Astrocyte of the cerebellum (primary cell): ENCODE measurements at places on chromosomes 4 and X.

GRCh38 chr4:90120037-90120436 lies 7.2 kb upstream of the CCSER1 start:
- DNase-seq: no peak

GRCh38 chr4:76977736-76978350 lies 28.3 kb downstream of the SEPTIN11 start:
- peak; percentile 65 for DNase-seq

GRCh38 chrX:63050225-63050624 lies 300.9 kb downstream of the SPIN4 start:
- no peak for DNase-seq

GRCh38 chrX:132093239-132093860 lies 34.5 kb downstream of the FRMD7 start:
- DNase-seq: no peak

- DNase-seq: no peak
Measured at GRCh38 chrX:7574325-7574724, 268.6 kb upstream of the VCX start.

GRCh38 chr4:96637971-96638412 lies 798.1 kb downstream of the PDHA2 start:
- no peak for DNase-seq

DNA sequence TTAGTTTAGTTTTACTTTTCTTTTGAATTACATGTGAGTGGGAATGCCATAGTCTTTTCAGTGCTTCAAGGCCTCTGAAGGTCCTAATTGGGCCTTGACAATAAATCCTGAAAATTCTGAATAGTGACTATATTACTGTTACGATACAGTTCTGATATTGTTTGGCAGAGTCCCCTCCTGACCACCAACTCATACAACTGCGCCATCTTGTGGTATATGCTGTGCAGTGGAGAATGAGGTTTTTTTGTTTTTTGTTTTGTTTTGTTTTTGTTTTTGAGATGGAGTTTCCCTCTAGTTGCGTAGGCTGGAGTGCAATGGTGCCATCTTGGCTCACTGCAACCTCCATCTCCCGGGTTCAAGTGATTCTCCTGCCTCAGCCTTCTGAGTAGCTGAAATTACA lies 56.6 kb upstream of the CHRDL1 start:
- no peak for DNase-seq

- DNase-seq: no peak
Measured at GRCh38 chr4:81963763-81964020, 410.1 kb downstream of the HNRNPD start.

DNA sequence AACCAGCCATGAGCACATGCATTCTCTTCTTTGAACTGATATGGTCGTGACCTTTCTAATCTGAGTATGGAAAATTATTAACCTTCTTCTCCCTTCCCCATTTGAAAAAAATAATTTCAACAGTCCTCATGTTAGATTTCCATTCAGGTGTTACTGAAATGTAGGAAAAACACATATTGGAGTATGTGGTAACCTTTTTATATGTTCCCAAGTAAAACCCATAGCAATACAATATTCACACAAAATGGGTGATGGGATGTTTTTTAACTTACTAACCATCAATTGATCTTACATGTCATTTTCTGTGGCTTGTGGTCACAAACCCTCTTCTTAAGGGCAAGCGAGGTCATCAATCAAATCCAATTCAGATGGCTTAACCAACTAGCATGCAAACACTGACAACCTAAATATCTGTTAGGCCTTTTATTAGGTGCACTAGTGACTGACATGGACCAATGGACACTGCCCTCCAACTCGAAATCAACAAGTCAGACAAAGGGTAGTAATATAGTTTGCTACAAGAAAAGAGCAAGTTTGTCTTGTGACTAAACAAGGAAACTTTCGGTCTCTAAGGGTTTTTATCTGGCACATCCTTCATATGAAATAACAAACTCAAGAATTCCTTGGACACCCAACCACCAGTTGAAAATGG lies 74.3 kb downstream of the CAMK2D start:
- DNase-seq: peak; percentile 57

DNA sequence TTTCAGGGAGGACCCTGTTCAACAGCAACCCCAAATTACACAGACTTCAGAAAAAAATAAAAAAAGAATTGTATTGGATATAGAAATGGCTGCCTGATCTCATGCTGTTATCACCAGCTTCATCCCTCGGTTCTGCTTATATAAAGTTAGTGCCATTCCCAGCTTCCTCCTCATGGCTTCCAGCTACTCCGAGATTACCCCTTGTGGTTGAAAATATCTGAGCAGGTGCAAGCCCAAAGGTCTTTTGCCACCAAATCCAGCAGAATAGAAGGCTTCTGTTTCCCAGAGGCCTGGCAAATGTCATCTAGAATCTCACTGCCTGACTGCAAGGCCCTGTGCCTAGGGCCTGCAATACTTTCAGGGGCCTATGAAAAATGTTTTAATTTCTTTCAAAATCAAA lies 13.8 kb upstream of the HPGDS start:
- DNase-seq: no peak

- DNase-seq: no peak
Measured at GRCh38 chr4:123064390-123064789, 142.0 kb upstream of the NUDT6 start.

DNA sequence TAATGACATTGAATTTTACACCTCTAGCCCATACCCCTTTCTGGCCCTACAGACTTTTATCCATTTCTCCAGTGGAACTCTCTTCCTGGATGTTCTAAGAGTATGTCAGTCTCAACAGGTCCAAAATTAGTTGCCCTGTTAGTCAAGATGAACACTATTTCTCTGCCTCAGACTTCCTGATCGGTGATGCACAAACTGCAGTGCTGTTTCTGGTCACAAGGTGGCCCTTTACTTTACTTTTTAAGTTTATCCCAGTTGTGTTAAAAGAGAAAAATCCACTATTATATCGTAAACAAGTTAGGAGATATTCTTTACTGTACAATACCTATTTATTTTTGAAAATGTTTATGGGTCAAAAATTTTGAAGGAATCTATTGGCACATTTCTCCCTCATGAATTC lies 13.1 kb downstream of the TCEAL7 start:
- peak; percentile 18 for DNase-seq

DNA sequence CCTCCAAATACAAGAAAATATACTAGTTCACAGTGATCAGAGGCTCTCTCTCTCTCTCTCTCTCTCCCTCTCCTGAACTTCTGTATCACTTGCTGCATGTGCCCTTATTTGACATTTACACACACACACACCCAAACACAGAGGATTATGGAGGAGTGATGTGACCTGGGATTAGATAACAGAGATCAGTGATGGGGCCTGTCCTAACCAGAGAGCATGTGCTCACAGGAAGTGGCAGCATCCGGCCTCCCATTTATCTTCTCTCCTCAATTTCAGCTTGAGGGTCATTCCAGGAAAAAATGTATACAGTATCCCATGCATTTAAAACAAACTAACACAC lies 143.0 kb downstream of the TSPAN5 start:
- DNase-seq: no peak

DNA sequence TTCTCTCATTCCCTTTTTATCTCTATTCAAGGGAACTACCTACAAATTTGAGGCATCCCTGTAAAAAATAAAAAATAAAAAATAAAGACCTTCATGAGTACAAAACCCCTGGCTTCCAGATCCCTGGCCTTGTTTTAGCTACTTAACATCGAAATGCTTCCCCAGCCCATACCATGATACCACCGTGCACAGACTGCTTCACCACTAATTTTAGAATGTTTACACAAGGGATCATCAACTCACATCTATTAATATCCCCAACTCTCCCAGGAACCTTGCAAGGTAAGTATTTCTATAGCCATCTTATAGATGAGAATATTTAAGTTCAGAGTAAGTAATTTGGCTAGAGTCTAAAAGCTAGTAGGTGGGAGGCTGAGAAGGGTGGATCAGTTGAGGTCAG lies 51.7 kb downstream of the UCHL1 start:
- no peak for DNase-seq

DNA sequence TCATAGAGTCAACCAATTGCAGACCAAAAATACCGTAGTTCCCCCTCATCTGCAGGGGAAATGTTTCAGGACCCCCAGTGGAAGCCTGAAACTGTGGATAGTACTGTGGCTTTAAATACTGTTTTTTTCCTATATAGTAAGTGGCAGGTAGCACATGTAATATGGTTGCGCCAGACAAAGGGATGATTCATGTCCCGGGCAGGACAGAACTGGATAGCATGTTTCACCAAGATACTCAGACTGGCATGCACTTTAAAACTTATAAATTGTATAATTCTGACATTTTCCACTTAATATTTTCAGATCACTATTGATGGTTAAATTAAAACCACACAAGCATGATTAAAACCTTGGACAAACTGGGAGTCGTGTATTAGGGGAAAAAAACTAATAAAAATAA lies 276.3 kb upstream of the AGA start:
- DNase-seq: no peak

DNA sequence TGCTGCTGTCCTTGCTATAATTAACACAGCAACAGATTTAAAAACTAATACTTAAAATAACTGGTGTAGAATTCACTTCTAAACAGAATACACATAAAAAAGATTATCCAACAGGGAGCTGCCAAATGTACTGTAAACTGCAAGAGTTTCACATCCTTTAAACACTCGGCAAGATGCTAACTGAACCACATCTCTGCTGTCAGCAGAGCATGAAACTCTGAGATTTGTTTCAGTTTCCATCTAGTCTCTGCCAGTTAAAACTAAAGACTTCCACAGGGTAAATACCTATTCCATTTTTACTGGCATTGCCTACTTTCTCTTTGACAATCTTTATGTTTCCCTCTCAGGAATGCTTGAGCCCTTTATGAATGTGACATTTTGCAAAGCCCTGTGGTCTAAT lies 127.7 kb downstream of the SLC7A11 start:
- peak; percentile 4 for DNase-seq

GRCh38 chrX:118329175-118329574 lies 16.7 kb upstream of the WDR44 start:
- no peak for DNase-seq

GRCh38 chr4:155376387-155377268 lies at the start of gene MAP9:
Gene MAP9, minus strand, starts transcription at chr4:155376965. Its CDS starts 1,115 bp downstream, at chr4:155375850.
- DNase-seq: peak; percentile 87

DNA sequence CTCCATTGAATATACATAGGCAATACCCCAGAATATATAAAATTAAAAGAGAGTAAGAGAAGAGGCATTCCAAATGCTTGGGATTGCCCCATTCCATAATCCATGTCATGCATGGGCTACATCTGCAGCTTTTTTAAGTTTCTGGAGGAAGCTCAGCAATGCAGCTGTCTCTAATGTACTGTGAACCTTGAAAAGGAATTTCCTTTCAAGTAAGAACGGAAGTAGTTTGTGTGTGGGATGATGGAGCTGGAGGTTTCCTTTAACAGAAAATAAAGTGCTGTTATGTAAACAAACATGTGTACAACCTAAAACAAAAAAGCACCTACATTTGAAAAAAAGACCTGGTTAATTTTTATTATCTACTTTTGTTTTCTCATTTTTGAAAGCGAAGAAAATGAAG lies 303.5 kb downstream of the BMPR1B start:
- no peak for DNase-seq

GRCh38 chrX:9759337-9759736 lies 6.3 kb downstream of the GPR143 start:
- DNase-seq: no peak

DNA sequence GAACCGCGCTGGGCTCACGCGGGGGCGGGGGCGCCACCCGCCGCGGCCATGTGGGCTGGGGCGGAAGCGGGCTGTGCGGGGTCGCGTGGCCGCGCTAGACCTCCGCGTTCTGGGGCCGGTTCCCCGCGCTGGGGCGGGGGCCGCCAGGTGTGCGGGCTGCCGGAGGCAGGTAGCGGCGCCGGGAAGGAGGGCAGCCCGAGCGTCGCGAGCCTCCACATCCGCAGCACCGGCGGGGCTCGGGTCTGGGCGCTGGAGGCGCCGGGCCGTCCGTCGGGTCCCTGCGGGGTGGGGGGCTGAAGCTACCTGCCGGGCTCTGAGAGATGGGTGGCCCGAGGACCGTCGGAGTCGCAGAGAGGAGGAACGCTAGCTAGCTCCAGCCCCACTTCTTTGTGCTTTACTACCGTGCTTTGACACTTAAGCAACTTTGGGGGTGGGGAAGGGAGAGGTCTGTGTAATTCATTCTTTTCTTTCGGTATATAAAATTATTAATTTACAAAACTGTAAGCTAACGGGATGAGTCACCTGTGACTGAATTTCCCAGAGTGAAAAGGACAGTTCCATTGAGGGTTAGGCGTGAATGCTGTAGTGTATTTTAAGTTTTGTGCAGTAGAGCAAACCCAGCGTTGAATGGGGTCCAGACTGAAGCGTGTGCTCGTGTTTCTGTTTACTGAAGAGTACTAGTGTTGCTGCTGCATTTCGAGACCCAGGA lies 689 bp downstream of the METAP1 start:
- DNase-seq: no peak

GRCh38 chr4:175813204-175813603 lies 1.1 kb upstream of the GPM6A start:
- no peak for DNase-seq
